Cerebellar cortex (tissue), 1 donor: ENCODE measurements at places on chromosomes 6 and 20.

DNA sequence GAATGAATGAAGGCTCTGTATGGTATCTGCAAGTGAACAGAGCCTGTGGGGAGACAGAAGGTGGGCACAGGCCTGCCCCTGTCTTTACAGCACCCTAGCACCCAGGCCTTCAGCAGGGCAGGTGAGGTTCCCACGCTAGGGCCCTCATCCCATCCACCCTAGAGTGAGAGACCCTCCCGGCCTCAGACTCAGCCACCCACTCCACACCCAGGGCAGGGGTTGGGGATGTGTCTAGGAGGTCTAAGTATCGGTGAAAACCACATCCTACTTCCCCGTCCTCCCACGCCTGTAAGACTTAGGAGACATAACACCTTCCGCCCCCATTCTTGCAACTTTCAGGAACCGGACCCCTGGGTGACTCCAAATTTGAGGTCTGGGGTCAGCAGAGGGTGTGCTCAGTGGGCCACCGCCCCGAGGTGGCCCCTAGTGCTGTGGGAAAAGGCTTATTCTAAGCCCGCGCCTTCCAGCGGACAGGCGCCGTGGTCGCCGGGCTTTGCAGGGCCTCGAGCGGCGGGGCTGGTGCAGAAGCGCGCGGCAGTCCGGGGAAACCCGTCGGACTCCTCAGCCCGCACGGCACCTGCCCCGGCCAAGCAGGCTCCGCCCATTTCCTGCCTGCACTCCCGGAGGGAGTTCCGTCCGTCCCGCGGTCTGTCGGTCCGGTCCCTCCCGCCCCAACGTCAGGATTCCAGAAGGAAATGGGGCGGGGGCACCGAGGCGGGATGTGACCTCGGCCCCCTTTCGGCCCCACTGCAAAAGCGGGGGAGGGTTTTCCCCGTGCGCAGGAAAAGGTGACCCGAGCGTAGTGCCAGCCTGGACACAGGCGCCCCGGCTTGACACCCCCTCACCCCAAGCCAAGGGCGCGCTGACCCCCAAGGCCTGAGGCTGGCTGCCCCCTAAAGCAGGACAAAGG, 868 bp downstream of the SAMD10 start:
- DNase-seq = no peak

DNA sequence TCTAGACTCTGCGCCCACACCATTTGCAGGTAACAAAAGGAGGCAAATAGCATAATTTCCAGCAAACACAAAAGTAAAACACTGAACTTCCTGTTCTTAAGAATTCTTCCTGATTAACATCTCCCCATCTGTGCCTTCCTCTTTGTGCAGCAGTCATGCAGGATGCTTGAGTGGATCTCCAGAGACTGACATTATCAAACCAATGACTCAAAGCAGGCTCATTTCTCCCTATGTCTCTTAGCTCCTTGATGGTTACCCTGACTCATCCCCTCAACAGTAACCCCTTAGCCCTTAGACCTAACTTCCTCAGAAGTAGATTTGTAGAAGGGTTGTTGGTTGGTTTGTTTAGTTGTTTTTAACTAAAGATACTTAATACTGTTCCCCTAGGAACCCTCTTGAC, 137.0 kb upstream of the RIN2 start:
- no peak for DNase-seq

DNA sequence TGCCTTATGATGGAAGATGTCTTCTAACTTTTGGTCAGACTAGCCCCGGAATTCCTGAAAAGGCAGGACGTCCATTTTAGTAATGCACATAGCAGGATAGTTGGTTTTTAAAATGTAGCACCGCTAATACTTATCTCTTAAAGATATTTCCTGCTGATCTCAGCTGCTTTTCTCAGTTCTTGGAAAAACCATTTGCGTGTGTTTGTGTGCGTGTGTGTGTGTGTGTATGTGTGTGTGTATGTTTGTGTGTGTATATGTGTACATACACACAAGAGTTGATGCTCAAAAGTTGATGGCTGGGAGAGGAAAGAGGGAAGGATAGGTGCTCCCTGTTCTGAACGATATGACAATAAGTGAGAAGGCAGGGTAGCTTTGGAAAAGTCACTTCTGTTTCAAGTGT, 61.7 kb upstream of the SUPT3H start:
- no peak for DNase-seq

- peak; percentile 82 for DNase-seq
Measured at GRCh38 chr6:146968041-146968760, 236.0 kb upstream of the STXBP5 start.

- DNase-seq = peak; percentile 6
Measured at GRCh38 chr6:108464418-108465097, 96.2 kb upstream of the FOXO3 start.
